ENCODE measurements at places on chromosomes 6 and 20.

GRCh38 chr6:144617191-144617590, 332.1 kb downstream of the UTRN start:
- DNase-seq = no peak

GRCh38 chr6:17762651-17763050, 55.9 kb upstream of the NUP153 start:
- no peak for DNase-seq

DNA sequence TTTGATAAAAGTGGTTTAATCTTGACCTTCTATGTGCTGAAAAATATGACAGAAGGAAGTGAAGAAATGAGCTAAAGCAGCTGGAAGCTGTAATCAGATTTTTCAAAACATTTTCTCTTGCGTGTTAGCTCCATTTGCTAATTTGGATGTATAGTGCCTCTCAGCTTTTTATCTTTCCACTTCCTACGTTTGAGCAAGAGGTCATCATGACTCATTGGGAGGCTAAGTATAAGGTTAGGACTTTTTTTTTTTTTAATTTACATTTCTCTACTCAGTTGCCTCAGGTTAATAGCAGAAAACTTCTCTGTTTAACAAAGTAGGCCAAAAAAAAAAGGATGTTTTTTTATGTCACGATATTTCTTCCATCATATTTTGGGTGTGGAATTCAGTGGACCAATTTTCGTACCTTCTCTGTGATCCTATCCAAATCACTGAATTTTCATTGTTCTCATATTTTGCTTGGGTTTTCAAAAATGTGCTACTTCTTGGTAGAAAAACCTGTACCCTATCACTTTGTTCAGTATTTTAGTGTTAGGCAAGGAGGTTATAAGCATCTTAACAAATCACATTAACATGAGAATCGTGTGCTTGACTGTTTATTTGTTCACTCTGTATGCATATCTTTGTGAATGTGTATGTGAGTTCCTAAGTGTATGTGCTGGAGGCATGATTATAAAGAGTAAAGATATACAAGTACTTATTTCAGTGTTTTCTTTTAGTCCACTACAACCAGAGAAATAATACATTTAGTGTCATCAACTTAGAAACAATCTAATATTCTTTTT, 1028.3 kb upstream of the EYS start:
- no peak for DNase-seq

DNA sequence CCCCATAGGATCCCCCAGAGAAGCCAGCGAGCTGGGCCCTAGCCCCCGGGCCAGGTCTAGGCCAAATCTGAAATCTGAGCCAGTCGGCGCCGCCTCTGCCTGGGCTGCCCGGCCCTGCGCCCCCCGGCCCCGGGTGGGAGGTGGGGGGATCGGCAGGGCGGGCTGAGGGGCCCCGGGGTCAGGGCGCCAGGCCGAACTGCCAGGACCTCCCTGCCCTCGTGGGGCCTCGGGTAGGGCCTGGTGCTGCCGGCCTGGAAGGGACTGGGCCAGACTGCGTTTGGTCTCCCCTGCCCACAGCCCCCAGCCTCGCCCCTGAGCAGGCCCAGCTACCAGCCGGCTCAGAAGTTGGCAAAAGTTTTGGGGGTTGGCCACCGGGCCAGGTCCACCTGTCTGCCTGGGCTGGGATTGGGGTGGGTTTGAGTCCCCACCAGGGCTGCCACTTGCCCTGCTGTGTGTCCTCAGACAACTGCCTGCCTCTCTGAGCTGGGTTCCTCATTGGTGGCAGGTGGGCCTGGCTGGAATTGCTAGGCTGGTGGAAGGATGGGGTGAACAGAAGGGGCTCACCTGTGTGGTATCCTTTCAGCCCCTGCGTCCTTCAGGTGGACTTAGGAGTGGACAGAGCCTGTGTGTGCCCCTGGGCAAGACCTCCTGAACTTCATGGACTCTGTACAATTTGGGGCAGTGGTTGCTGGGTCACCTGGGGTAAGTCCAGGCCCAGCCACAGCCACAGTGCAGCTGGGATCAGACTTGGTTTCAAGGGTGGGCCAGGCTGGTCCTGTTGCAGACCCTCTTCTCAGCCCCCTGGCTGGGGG, 801 bp downstream of the SRC start:
- DNase-seq = no peak

DNA sequence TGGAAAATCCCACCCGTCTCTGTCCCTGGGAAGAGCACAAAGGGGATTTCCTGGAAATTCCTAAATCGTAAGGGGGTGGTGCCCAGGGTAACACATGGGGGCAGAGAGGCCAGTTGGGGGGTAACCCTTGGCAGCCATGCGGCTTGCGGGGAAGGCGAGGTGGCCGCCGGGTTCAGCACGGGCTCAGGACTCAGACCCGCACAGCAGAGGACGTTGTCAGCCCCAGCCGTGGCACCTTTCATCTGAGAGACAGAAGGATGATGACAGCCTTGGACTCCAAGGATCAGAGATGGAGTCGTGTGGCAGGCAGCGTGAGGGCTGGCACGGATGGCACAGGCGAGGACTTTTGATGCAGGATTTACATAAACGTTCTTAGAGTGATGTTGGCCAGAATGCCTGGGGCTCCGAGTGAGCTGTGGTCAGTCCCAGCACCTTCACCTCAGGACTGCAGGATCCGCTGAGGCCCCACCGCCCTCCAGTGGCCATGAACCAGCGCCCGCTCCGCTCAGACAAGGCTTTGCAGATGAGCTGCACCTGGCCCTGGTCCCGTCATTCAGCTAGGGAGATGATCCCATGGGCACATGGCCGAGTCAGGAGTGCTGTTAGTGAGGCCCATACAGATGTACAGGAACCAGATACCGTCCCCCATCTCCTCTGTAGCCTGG, 190.3 kb downstream of the TAF4 start:
- no peak for DNase-seq

- no peak for DNase-seq
Measured at GRCh38 chr6:111487661-111488060, 4.6 kb upstream of the REV3L start.

DNA sequence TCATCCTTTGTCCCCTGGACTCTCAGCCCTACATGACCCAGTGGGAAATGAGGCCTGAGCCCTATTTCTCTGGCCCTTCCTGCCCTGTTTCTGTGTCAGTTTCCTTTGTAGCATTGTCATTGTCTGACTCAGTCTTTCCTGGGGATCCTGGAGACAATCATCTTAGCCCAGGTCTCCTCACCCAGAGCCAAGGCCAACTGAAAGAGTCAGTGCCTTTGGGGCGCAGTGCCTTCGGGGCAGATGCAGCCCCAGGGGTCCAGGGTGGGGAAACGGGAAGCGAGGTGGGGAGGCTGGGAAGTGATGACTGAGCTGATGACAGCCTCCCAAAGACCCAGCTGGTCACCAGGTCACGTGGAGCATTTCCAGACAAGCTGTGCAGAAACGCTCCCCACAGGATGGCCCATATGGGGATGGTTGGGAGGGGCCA, 93.3 kb upstream of the SULF2 start:
- no peak for DNase-seq

GRCh38 chr6:1372690-1373089, 16.7 kb upstream of the FOXF2 start:
- no peak for DNase-seq

- no peak for DNase-seq
Measured at GRCh38 chr6:87921034-87921433, 126.6 kb upstream of the SPACA1 start.

DNA sequence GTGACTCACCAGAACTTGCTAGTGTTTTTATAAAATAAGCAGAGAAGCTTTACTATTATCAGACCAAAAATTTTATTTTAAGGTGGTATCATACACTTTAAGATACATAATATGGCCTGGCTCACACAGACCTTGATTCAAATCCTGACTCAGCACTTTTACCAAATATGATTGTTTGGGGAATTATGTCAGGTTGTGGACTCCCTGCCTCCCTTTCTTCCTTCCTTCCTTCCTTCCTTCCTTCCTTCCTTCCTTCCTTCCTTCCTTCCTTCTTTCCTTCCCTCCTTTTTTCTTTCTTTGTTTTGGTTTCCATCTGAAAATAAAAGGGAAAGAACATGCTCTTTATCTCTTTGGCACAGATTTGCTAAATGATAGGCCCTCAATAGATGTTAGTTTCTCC, 186.0 kb upstream of the MMS22L start:
- no peak for DNase-seq

DNA sequence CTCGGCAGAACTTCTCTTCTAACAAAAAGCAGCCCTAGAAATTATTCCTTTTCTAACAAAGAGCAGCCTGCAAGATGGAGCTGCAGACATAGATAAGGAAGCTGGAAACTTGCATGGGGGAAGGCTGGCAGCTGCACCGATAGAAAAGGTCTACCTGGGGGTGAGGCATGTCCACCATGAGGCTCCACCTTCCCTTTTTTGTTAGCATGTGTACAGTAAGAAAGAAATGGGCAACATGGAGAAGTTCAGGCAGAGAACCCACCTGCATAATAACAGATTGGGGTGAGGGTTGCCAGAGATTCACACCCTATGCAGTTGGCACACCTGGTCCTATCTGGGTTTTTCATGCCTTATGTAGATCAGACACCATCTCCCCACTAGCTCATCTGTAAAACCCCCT, 25.4 kb downstream of the ZNF311 start:
- DNase-seq = no peak

GRCh38 chr6:140319209-140319608, 944.8 kb upstream of the CITED2 start:
- no peak for DNase-seq

DNA sequence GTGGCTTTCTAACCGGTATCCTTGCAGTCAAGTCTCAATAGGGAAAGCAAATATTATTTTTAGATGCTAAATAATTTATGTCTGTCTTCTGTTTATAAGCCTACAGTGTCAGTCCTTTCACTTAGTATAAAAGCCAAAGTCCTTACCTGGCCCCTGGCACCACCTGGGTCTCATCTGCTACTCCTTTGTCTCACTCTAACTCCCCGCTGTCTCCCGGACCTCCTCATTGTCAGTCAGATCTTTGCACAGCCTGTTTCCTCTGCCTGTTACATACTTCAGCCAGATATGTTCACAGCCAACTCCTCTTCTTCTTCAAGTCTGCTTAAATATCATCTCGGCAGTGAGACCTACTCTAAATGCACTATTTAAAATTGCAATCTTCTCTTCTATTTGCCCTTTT, 84.2 kb downstream of the THEMIS start:
- DNase-seq = no peak

GRCh38 chr6:110430741-110431140, 15.4 kb upstream of the DDO start:
- DNase-seq = no peak

DNA sequence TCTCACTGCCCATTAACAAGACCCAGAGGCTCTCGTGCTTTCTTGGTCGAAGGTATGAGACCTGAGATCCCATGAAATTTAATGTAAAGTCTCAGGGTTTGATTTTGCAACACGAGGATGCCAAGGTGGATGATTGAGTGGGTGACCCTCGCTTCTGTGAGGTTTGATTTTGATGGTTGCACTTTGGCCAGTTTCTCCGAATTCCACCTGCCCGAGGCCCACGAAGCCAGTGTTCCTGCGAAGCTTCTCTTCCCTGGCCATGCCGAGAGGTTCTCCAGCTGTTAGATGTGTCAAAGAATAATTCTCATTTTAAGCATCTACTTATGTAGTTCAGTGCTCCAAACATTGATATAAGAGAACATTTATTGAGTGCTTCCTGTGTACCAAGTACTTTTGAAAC, at the start of gene KIF25:
Gene KIF25, plus strand, starts transcription at position 30 of the 400 bp plus-strand sequence. CDS start 31,915 bp downstream, outside the sequence.
- no peak for DNase-seq

GRCh38 chr20:32674362-32674789, 635 bp upstream of the C20orf203 start:
- DNase-seq = peak; percentile 32

GRCh38 chr6:125524356-125524755, 222.6 kb upstream of the HDDC2 start:
- DNase-seq = no peak

DNA sequence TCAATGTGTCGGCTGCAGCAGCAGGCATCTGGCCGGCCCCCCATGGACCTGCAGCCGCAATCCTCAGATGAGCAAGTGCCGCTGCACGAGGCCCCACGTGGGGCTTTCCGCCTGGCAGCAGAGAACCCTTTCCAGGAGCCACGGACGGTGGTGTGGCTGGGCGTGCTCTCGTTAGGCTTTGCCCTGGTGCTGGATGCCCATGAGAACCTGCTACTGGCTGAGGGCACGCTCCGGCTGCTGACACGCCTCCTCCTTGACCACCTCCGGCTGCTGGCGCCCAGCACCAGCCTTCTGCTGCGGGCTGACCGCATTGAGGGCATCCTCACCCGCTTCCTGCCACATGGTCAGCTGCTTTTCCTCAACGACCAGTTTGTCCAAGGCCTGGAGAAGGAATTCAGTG, 3.5 kb downstream of the AP5S1 start:
- no peak for DNase-seq

GRCh38 chr20:35296101-35296554, 3.9 kb upstream of the FAM83C start:
- no peak for DNase-seq

DNA sequence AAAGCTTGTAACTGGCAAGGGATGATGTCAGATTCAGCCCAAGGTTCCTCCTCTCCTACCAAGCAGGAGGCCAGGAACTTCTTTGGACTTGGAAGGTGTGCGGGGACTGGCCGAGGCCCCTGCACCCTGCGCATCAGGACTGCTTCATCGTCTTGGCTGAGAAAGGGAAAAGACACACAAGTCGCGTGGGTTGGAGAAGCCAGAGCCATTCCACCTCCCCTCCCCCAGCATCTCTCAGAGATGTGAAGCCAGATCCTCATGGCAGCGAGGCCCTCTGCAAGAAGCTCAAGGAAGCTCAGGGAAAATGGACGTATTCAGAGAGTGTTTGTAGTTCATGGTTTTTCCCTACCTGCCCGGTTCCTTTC, 14.4 kb downstream of the TNFAIP3 start:
- DNase-seq = no peak

DNA sequence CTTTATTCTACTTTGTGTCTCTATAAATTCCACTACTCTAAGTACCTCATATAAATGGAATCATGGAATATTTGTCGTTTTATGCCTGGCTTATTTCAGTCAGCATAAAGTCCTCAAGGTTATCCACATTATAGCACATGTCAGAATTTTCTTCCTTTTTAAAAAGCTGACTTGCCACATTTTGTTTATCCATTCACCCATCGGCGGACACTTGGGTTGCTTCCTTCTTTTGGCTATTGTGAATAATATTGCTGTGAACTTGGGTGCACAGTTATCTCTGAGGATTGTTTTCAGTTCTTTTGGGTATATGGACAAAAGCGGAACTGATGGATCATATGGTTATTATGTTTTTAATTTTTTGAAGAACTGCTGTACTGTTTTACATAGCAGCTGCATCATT, 39.1 kb upstream of the ME1 start:
- no peak for DNase-seq

- DNase-seq = no peak
Measured at GRCh38 chr6:150029276-150029675, 3.9 kb upstream of the RAET1L start.

GRCh38 chr20:53883098-53883911, 187.1 kb downstream of the BCAS1 start:
- DNase-seq = no peak

- no peak for DNase-seq
Measured at GRCh38 chr6:90406142-90406794, 109.6 kb upstream of the BACH2 start.

DNA sequence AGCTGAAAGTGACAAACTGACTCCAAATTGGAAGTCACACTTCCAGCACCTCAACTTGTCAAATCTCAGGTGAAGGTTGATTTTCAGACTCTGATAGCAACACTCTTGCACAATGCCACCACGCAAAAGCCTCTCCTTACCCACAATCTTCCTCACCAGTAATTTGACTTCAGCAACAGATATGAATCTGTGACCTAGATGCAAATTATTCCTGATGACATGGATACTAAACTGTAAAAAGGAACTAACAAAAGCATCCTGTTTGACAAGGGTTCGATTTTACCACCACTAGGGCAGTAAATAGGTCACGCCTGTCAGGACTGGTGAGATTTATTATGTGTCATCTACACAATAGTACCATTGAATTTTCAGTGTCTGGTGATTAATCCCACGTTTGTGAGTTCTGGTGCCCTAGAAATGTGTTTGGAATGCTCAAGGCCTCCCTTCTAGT, 134.4 kb upstream of the COL21A1 start:
- no peak for DNase-seq

Data from NCI-H187 (cell line).